ENCODE measurements at places on chromosomes 5 and 9.

DNA sequence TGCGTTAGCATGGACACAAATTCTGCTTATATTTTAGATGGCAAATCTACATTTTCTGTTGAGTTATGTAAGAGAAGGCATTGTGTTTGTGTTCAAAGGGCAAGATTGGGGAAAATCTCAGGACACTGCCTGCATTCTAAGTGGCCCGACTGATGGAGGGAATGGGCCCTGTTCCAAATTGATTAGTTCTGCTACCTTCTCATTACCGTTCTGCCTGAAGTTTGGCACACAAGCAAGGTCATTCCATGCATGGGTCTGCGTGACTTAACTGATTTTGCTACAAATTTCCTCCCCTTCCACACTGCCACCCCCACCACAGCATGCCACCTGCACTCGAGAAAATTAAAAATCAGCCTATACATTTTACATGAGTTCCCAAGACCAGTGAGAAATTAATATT, 409.9 kb downstream of the BRINP1 start:
- no peak for DNase-seq

- DNase-seq, result no peak
These were observed 46.2 kb downstream of the ANKRD33B start for GRCh38 chr5:10610058-10610457.

DNA sequence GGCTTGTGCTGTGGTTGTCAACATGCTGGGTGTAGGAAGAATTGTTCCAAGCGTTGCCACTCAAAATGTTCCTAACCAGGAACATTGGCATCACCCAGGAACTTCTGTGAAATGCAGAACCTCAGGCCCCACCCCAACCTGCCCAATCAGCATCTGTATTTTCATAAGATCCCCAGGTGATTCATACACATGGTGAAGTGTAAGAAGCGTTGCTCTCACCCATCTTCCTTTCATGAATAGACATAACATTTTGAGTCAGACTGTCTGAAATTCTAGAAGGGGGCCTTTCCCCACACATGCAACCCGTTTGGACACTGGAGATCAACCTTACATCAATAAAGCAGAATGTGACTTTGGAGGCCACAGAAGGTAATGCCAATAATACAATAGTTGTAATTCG, 9.3 kb upstream of the AFAP1L1 start:
- no peak for DNase-seq

DNA sequence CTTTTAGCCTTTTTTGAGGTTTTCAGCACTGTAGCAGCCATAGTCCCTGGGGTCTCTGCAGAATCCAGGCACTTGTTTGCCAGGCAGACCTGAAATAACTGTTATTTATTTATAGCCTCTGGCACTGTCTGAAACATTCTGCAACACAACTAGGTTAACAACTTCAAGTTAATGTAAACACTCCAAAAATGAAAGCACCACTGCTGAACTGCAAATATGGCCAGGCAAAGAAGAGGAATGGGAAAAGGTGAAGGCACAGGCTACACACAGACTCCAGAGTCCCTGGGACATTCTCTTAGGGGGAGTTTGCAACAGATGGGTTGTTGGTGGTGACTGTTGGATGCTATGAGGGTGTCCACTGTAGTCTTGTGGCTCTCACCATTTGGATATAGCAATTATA, 369.0 kb downstream of the MAT2B start:
- DNase-seq, result no peak

GRCh38 chr9:108117795-108118194, 628.2 kb upstream of the KLF4 start:
- no peak for DNase-seq

- no peak for DNase-seq
These were observed 396.5 kb downstream of the ZNF608 start for GRCh38 chr5:124349931-124350330.

DNA sequence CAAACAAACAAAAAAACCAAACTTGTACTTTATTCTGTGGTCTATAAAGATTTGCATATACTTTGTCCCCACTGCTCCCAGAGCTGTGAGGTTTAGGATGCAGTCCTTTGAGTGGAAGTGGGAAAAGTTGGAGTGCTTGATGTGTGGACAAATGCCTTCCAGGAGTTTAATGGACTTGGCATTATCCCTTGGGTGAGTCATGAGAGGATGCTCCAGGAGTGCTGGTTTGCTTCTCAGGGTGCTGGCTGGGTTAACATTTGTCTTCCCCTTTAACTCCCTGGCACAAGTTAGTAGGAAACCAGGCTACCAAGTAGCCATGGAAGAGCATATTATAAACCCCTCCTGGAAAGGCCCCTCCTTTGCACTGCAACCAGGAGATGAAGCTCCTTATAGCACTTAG, 417.4 kb upstream of the RIOK2 start:
- no peak for DNase-seq

- DNase-seq, result peak; percentile 31
These were observed 29.8 kb upstream of the HMCN2 start for GRCh38 chr9:130235558-130236435.

GRCh38 chr9:3455717-3456116, 70.1 kb downstream of the RFX3 start:
- no peak for DNase-seq

DNA sequence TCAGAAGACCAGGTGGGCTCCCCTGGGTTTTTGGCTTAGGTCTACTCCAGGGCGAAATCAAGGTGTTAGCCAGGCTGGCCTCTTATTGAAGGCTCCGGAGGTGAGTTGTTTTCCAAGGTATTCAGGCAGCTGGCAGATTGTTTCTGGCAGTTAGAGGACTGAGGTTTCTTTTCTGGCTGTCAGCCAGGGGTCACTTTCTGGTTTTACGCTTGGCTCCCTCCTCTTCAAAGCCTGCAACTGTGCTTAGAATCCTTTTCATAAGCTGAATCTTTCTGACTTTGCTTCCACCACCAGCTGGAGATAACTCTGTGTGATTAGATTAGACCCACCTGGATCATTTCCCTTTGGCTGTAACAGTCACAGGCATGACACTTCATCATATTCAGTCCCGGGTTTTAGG, 24.6 kb downstream of the RFK start:
- no peak for DNase-seq

GRCh38 chr9:133839822-133840329, 101.7 kb upstream of the SARDH start:
- no peak for DNase-seq

- no peak for DNase-seq
These were observed 883.7 kb downstream of the PTPRD start for GRCh38 chr9:9729082-9729481.

DNA sequence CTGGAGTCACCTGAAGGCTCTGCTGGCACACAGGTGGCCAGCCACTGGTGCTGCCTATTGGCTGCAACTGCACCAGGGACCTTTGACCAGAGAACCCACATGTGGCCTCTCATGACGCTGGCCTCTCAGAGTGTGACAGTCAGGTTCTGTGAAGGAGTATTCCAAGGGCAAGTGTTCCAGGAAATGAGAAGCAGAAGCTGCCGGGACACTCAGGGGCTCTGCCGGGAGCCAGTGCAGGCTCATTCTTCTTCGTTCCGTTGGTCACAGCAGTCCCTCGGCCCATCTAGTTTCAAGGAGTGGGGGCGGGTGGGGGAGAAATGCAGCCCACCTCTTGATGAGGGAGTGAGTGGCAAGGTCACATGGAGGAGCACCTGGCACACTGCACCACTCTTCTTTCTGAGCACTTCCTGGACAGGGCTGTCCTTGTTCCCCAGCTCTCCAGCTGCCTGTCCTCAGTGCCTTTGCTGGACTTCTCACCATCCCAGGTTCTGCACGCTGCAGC, 237.5 kb downstream of the GADD45G start:
- DNase-seq, result no peak

- DNase-seq, result no peak
These were observed 821 bp upstream of the VCP start for GRCh38 chr9:35073279-35073612.

DNA sequence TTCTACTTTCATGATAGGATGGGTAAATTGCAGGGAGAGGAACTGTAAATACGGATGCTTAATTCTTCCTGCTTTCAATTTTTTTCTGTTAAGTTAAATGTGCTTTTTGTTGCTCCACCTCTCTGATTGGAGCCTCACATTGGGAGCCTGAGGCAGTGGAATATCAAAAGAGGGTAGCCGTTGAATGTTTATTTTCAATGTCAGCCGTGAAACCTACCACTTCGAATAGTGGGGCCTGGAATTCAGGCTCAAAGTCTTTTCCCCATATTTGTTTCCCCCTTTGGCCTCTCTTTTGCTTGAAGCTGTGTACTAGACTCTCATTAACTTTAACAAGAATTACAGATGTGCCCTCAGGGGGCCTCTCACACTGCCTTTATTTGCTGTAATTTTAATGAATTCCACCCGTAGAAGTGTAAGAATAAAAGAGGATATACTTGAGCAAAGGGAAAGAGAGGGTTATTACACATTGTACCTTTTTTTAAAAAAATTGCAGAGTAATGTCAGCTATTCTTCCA, 29.0 kb downstream of the PSAT1 start:
- no peak for DNase-seq

DNA sequence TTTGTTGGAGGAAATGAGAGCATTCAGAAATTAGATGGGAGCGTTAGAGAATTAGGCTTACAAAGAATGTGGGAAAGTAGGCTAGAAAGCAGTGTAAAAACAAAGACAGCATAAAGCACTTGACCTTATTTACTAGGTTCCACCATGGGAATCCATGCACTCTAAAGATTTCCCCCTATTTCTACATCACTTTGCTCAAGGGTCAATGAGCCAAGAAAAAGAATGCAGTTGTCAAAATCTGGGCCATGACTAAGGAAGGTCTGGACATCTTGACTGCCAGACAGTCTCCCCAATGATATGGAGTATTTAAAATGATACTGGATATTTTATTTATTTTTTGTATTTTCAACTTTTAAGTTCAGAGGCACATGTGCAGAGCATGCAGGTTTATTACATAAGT, 3.4 kb downstream of the TLR4 start:
- DNase-seq, result no peak
